ENCODE measurements at places on chromosomes 11 and 22.

- DNase-seq: no peak
These were observed 2.8 kb upstream of the JHY start for GRCh38 chr11:122879785-122880184.

DNA sequence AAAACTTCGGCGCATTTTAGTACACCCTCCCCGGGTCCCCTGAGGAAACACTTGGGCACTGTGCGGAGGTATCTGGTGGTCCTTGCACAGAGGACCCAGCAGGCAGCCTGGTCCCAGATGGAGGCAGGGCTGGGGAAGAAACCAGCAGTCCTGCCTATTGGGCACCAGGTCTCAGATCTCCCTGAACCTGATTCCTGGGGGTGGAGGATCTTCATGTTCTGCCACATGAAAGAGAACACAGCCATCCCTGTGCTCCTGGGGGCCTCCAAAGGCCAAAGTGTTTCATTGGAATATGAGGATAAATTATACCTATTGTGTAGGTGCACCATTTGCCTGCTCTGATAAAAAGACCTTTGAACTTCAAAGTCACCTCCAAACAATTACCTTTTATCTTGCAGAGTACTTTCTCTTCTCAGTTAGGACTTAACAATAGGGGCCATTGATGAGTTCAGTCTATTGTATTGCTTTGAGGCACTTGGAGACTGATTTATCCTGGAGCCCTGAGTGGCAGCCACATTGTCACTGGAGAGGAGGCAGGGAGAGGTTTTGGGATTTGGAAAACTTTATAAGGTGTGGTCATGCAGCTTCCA is 1.8 kb downstream of the RCN1 start:
- no peak for DNase-seq

- DNase-seq: no peak
These were observed at the start of gene LMO2 for GRCh38 chr11:33891714-33892327. TSS of gene LMO2 (minus strand) at chr11:33892076. CDS start at chr11:33869716, 22,360 bp downstream.

DNA sequence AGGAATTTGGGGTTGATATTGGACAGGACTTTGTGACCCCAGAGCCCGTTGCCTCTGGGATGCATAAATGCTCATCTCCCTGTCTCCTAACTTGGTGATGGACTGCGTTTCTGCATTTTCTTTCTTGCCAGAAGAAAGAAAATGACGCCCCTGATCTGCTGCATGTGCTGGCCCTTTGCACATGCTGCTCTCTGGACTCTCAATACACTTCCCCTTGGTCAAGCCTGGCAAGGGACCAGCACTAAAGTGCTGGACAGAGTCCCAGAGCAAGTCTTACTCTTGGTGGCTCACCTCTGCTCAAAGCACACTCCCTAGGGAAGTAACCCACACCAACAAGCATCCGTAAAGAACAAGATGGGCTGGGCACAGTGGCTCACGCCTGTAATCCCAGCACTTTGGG is 40.7 kb downstream of the MYH9 start:
- no peak for DNase-seq

GRCh38 chr22:44360668-44361381 is 48.1 kb upstream of the SHISAL1 start:
- DNase-seq: no peak

GRCh38 chr11:102626676-102627075 is 1.5 kb upstream of the MMP20 start:
- no peak for DNase-seq

GRCh38 chr11:66720223-66720898 is 8.7 kb downstream of the SPTBN2 start:
- DNase-seq: peak; percentile 38

DNA sequence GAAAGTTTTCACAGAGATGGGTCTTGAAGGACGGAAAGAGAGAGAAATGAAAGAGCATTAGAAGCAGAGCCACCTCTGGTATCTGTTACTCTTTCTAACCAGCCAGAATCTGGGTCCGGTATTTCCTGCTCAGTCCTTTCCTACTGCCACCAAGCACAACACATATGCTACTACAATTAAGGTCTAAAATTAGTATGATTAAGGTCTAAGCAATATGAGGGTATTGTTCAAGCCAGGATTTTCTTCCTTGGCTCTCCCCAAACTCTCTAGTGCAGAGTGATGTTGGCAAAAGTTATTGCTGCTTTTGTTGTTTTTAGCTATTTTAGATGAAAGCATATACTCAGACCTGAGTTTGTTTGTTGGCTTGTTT is 59.2 kb upstream of the EED start:
- no peak for DNase-seq

DNA sequence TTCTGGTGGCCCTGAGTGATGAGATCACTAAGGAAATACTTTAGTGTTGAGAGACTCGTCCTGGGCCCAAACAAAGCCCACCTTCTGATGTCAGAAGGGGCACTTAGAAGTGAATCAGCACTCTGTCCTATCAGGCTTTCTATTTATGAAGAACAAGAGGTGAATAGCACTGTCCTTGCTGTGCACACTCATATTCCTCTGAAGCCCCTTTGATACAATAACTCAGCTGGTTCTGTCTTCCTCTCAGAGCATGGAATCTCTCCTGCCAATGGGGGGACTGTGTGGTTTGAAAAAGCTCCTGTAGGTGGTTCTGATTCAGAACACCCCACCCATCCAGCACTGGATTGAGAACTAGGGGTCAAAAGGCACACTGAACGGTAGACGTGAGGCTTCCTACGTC is 348.1 kb downstream of the ETS1 start:
- no peak for DNase-seq

DNA sequence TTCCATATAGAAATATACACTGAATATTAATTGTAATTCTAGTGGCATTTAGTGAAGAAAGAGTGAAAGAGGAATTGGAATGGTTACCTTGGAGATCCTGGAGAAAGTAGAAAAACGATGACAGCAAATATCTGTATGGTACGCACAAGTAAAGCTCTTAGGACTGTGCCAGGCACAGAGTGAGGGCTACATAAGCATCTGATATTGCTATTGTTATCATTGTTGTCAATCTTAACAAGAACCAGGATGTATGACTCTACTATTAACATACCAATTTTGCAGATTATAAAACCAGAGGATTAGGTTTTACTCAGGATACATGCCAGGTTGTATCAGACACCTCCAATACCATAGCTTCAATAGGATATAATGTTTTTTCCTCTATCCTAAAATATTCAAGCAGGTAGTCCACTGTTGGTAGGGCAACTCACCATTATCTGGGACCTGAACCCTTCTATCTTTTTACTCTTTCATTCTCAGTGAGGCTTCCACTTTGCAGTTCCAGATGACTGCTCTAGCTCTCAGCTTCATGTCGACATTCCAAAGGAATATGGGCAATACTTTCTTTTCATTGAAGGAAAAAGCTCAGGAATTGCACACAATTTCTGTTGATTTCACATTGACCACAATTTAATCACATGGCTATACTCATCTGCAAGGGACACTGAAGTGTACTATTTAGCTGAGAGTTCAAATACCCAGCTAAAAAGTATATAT is 73.2 kb downstream of the RAB38 start:
- no peak for DNase-seq

GRCh38 chr11:21295508-21295907 is 626.1 kb downstream of the NELL1 start:
- DNase-seq: no peak

DNA sequence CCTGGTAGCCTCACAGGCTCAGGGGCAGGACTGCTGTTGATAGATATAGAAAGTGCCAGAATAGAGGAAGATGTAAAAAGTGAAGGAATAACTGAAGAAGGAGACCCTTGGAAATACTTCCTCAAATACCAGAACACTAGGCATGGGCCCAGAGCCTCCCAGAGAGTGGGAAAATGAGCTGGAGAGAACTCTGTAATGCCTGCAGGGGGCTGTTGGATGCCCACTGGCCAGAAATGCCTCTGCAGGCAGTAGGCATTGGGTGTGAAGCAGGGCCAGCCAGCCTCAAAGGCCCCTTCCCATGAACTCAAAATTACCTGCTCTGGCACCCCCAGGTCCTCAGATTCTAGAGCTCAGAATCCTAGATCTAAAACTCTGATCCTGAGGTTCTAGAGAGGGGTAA is 15.1 kb downstream of the P2RY2 start:
- peak; percentile 13 for DNase-seq

DNA sequence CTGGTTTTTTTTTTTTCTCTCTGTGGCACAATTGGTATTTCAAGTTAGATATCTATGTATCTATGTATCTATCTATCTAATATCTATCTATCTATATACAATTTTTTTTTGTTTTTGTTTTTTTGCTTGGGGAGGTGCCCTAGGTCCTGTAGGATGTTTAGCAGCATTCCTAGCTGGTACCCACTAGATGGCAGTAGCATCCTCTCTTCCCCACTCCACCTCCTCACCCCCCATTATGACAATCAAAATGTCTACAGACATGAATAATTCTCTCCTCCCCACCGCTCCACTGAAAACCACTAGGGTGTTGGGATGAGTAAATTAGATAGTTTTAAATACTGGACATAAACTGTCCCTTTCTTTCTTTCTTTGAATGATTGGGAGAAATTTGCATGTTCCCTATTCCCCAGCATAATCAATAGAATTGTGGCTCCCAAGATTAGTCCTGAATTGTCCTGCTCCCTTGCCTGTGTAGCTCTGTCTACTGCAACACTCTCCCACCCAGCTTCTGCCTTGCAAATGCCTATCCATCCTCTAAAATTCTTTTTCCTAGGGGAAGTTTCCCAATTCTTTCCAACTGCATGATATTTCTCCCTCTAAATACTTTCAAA is 1152.4 kb downstream of the LRRC4C start:
- DNase-seq: peak; percentile 27

- no peak for DNase-seq
These were observed 24.1 kb downstream of the DGCR2 start for GRCh38 chr22:19098157-19098556.

- DNase-seq: peak; percentile 51
These were observed 486 bp downstream of the STIM1 start for GRCh38 chr11:3855808-3856491.

DNA sequence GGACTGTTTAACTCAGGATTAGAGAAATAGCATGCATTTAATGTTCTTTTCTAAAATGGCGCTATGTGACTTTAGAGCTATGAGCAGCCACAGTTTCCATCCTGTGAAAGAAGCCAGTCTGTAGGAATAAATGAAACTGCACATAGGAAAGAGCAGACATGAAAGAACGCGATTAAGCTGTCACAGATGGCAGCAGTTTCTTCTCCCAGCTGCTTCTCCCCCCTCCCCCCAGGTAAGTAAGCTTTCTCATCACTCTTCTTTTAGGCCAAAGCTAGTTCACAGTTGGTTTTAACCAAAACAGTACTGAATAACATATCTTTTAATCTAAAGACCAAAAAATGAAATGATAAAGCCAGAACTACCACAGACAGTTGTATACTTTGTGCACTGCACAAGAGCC is 266.4 kb downstream of the KCNA4 start:
- no peak for DNase-seq

DNA sequence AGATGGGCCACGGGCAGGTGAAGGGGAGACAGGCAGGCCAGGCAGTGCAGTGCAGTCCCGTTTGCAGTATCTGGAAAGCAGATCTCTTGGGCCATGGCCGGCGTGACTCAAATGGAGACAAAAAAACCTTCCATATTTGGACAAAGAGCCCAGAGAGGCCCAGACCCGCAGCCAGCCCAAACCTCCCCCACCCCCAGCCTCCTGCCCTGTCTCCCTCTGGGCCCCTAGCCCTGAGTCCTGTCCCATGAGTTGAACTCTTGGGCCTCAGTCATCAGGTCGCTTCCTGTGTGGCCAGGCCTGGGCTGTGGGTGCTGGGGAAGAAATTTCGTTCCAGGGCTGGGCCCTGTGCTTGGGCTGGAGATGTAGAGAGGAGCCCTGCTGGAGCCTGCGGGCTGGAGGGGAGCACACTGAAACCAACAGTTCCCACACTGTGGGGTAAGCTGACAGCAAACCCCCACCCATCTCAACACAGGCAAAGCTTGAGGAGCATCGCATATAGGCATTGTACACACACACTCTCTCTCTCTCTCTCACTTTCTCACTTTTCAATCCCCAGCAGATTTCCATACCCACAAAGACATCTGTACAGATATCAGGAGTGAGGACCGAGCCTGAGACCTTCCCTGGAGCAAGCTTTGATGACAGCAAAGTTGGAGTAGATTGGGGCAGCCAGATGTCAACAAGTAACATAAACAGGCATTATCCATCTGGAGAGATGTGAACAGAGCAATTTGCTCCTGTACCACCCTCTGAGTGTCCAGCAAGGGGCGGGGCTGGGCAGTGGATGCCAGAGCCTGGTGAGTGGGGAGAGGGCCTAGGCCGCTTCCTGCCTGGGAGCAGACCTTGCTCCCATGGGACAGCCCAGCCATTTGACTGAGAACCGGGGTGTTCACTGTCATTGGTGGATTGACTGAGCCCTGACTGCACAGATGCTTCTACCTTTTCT is 17.2 kb downstream of the ARHGEF17 start:
- no peak for DNase-seq

GRCh38 chr11:17157761-17158160 is 50.0 kb downstream of the PIK3C2A start:
- no peak for DNase-seq

DNA sequence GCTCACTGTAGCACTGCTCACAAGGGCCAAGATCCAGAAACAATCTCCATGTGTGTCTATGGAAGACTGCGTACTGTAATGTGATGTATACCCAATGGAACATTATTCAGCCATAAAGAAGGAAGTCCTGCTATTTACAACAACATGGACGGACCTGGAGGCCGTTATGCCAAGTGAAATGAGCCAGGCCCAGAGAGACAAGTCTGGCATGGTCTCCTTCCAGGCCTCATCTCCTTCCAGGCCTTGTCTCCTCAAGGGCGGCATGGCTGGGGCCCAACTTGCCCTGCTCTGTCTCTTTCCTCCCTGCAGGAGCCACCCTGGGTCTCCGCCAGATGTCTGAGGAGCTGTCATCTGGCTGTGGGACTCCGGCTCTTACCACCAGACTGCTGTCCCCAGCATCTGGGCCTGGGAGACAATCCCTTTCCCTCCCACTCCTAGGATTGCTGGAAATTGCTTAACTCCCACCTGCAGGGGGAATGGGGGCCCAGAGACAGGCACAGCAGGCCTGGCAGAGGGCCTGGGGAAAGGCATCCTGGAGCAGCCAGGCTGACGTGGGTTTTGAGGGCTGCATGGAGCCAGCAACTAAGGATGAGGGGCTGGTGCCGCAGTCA is 1326.6 kb downstream of the TBC1D22A start:
- no peak for DNase-seq

DNA sequence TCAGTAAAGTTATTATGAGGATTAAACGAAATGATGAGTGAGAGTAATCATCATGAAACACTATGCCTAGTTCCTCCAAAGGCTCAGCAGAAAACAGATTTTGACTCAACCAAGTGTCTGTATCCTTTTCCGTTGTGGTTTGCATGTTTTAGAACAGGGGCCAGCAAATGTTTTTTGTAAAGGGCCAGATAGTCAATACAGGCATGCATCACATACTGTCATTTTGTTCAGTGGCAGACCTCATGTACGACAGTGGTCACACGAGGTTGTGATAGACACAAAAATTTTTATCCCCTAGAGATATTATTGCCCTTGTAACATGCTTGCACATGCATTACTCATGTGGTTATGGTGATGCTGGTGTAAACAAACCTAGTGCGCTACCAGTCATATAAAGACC is 81.9 kb upstream of the SLC25A18 start:
- no peak for DNase-seq

- DNase-seq: no peak
These were observed 18.4 kb downstream of the CHORDC1 start for GRCh38 chr11:90204407-90204806.
